Midbrain (tissue), 1 donor: ENCODE measurements at places on chromosomes 7 and 10.
A peak's percentile ranks its signal among the peaks of the same experiment; 100 is the strongest.

GRCh38 chr7:96624954-96625353 lies 84.7 kb downstream of the SEM1 start:
- no peak for DNase-seq

GRCh38 chr10:124530215-124530665 lies 68.6 kb downstream of the LHPP start:
- peak; percentile 84 for DNase-seq

- no peak for DNase-seq
Observed at GRCh38 chr7:3282457-3282856, 18.6 kb upstream of the SDK1 start.

DNA sequence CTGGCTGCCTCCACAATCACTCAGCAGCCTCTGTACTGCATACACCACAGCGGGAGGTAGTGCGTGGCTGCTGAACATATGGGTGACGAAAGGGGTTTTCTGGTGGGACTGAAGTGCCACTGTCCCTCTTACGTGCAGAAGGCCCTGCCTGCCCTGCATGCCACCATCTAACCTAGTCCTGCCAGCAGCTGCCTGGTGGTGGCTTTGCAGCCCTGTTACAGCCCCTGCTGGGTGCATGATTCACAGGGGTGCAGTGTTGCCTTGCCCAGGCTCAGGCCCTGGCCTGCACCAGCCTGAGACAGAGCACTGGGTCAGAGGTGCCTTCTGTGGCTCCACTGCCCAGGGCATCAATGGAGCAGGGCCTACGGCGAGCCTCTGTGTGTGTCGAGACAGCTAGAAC lies 50.1 kb downstream of the SYPL1 start:
- no peak for DNase-seq

DNA sequence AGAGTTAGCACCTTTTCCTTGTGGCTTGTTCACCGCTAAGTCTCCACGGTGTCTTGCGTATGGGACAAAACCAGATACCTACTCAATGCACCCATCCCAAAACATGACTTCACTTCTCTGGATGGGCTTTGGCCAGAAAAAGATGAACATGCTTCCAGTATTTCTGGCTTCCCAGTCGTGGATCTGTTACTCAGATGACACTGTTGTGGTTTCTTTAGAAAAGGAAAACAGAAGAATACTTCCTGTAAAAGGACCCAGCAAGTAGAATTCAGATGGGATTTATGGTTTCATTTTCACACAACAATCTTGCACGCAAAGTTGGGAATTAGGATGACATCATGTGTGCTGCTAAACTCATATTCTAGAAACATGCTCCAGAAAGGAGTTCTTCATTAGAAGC lies 216.7 kb downstream of the ADAM12 start:
- no peak for DNase-seq

GRCh38 chr10:17085011-17085725 lies 44.4 kb downstream of the CUBN start:
- DNase-seq = no peak

GRCh38 chr7:134220236-134220635 lies 93.1 kb downstream of the LRGUK start:
- no peak for DNase-seq

- no peak for DNase-seq
Observed at GRCh38 chr10:121675344-121675743, 77.1 kb upstream of the FGFR2 start.

GRCh38 chr7:155313096-155313495 lies 15.4 kb downstream of the INSIG1 start:
- DNase-seq = no peak

DNA sequence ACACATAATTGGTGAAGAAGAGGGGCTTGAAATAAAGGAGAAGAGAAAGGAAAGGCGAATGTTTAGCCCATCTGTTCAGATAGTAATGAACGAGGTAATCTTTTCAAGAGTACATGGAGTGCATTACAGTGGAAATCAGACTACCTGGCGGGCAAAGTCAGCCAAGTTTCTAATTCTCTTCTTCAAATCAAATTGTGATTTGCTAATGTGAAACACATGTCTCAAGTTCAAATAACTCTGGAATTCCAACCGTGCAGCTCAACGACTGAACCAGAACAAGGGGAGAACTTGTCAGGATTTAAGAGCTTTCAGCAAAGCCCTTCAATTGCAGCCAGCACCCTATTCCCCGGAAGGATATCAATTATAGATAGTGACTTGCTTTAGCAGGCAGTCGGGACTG lies 216.9 kb downstream of the GLI3 start:
- DNase-seq = no peak

GRCh38 chr7:38411404-38411803 lies 138.0 kb upstream of the TARP start:
- no peak for DNase-seq

GRCh38 chr10:131949041-131949862 lies 32.5 kb downstream of the BNIP3 start:
- no peak for DNase-seq

GRCh38 chr10:44820094-44820493 lies 91.0 kb upstream of the TMEM72 start:
- DNase-seq = no peak

- DNase-seq = no peak
Observed at GRCh38 chr7:78786055-78786454, 667.4 kb downstream of the MAGI2 start.

DNA sequence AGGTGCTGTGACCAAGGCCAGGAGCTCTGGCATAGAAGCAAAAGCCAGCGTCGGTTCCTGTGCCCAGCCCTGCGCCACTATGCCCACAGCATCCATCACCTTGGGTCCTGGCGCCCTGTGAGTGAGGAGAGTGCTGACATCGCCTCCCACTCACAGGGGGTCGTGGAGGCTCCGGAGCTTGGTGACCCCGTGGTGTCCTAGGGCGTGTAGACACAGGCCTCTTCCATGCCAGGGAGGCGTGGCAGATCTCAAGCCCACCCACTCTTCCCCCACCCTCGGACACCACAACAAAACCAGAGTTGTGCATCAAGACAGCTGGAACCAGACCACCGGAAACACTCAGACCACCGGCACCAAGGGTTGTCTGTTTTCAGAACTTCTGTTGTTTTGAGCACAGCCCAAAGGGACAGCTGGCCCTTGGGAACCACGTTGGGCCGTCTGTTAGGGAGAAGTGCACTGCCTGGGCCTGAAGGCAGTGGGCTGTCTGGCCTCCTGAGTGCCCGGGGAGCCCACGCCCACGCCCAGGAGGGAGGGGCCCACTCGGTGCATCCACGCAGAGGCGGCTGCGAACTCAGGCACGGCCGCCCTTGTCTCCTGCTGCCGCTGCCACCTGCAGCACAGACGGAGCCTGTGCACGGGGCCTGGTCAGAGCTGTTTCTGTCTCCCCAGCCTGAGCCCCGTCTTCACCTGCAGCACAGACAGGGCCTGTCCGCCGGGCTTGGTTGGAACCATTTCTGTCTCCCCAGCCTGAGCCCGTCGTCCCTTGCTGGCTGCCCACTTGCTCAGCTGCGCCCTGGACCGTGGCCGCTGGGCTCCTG lies 106.3 kb downstream of the INPP5A start:
- DNase-seq = no peak

GRCh38 chr10:90925079-90926029 lies 4.5 kb upstream of the ANKRD1 start:
- no peak for DNase-seq

GRCh38 chr7:52270301-52270700 lies 765.1 kb upstream of the POM121L12 start:
- DNase-seq = no peak

DNA sequence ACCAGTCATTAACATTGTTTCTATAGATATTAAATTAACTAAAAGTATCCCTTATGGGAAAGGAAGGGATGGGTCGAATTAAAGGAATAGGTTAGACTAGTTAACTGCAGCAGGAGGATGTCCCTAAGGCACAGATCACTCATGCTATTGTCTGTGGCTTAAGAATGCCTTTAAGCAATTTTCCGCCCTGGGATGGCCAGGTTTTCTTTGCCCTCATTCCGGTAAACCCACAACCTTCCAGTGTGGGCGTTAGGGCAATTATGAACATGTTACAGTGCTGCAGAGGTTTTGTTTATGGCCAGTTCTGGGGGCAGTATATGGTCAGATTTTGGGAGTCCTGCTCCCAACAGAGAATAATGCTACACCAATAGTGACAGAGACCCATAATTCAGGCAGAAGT lies 139.3 kb upstream of the CDK13 start:
- no peak for DNase-seq

- DNase-seq = no peak
Observed at GRCh38 chr10:86335831-86336230, 30.8 kb downstream of the GRID1 start.

GRCh38 chr10:97328646-97329453 lies 5.7 kb downstream of the FRAT2 start:
- no peak for DNase-seq

GRCh38 chr7:102450242-102450641 lies 14.4 kb downstream of the ALKBH4 start:
- DNase-seq = no peak

DNA sequence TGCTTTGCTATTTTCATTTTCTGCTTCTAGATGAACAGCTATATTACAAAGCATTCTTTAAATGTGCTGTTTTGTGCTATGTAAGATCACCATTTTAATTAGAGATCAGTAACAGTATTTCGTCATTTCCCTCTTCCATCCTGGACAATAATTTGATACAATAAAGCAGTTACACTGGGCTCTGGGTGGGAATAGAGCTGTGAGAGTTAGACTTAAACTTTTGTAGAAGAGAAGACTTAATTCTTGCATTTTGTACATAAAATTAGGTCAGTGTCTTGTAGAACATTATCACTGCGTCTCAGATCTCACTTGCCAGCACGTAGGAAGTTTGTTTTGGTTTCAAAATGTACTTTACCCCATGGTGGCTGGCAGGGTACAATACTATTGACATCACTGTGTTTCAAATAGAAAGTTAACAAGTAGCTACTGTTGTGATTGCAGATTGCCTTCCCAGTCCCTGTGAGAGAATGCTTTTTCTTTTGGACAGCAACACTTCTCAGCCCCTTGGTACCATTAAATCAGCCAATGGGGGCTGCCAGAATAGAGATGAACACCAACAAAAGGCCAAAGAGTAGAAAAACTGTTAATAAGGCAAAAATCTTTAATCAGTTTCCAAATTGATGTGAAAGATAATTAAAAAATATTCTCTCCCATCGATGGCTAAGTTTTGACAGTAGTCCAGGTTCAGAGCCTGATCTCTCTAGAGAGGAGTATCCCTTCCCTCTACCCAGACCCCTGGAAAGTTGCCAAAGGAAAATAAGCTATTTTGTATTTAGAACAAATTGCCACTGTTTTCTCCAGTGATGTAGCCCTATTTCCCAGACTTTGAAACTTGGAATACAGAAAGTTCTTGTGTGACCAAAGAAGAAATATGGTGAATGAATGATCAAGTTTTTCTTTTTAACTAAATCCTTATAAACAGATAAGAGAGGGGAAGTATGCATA lies 35.1 kb downstream of the SMNDC1 start:
- peak; percentile 87 for DNase-seq

DNA sequence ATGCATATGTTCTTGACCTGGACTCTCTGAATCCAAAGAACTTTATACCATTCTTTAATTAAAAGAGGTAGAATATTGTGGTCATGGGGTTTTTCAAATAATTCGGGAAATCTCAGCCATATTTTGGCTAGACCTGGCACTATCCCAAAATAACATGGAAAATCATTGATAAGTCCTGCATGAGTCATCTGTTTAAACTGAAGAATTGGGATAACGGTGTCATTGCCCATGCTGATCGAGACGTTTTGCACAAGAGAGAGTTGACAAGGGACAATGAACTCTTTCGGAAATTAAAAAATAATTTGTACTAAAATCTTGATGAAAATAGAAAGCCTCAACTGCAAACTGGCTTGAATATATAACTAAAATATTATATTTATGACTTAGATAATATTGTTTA lies 19.9 kb upstream of the ABCB4 start:
- no peak for DNase-seq

DNA sequence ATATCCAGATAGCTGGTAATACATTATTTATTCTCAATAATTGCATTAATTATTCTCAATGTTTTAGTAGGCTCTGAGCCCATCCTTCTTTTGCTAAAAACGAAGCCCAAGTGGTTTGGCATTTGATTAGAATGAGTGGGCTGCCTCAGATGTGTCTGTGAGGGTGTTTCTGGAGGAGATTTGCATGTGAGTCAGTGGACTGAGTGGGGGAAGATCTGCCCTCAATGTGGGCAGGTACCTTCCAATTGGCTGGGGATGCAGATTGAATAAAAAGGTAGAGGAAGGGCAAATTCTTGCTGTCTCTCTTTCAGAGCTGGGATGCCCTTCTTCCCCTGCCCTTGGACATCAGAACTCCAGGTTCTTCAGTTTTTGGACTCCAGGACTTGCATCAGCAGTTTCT lies 290.6 kb upstream of the SMIM30 start:
- DNase-seq = no peak

GRCh38 chr7:18461785-18462467 lies 33.6 kb upstream of the HDAC9 start:
- no peak for DNase-seq

GRCh38 chr7:12898004-12898403 lies 210.6 kb downstream of the ARL4A start:
- DNase-seq = no peak

GRCh38 chr7:49805371-49806007 lies 32.1 kb downstream of the VWC2 start:
- DNase-seq = no peak

DNA sequence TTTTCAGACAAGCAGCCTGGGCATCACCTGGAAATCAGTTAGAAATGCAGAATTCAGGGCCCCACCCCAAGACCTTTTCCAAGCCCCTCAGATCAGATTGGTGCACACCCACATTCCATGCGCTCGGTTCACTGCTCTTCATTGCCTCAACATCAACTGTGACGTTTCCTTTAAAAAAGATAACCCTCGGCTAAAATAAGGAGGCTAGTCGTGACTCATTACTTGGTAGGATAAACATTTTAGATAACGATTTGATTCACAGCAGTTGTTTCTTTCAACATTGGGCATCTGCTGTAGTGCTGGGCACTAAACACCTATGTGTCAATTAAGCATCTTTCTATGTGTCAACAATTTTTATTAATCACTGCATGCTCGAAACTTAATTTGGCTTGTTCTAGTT lies 191.1 kb upstream of the LRGUK start:
- DNase-seq = no peak

DNA sequence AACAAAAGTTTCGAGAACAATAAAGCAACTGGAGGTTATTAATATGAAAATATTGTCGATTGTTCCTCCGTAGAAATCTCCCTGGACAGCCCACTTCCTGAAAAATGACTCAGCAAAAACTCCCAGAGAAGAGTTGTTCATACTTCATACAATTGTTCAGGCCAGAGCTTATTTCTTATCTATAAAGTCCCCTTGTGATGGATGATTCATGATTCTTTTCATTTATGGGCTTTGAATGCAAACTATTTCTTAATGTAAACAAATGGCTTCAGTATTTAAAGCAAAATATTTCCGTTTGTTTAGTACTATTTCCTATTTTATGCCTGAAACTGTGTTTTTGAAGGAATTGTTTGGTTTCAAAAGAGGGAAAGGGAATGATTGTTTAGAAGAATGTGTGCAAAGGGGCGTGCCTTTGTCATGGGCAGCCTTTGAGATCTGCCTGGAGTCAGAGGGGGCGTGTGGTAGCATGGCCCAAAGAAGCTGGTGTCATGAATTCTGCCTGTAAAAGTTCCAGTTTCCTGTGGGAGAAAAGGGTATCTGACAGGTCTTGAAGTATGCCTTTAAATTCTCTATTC lies 26.2 kb upstream of the EXOC6 start:
- DNase-seq = no peak
